Activated naive CD8-positive, alpha-beta T cell treated with anti-CD3 and anti-CD28 coated beads, Interleukin-2, amount 50 U/mL, for 24 hours (primary cell): ENCODE measurements at places on chromosomes 16 and 17.

DNA sequence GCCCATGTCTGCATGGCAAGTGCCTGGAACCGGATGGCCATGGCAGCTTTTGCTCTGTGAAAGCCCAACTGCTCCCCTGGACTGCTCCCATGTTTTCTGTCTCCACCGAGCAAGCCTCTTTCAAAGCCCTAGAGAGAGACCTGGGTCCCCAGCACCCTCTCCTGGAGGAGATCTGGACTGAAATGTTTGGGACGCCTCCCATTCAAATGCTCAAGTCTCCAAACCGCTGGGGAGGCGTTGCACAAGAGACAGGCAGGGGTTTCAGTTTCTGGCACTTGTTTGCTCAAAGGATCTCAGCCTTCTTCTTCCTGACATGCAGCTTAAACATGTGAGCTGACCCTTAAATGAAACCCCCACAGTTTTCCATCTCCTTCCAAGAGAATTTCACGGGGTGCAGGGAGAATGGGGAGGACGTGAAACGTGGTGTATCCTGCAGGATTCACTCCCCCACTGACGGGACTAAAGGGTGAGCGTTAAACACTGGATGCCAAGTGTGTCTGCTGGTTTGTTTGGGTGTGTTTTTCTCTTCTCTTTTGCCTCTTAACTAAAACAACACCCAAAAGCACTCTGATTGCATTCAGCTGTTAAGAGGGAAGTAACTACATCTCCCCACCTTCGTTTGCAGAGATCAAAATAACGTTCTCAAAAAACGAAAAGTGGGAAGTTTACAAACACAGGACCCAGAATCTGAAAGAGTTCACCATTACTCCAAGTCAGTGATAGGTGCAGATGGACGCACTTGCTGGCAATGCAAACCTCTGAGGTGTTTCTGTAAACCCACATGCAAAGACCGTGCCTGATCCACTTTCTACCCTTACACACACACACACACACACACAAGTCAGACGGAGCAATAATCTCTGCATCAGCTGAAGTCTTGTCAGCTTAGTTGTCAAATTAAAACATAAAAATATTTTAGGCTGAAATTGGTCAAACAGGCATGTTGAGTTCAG is 256.9 kb downstream of the C16orf95 start:
- DNase-seq, result no peak

DNA sequence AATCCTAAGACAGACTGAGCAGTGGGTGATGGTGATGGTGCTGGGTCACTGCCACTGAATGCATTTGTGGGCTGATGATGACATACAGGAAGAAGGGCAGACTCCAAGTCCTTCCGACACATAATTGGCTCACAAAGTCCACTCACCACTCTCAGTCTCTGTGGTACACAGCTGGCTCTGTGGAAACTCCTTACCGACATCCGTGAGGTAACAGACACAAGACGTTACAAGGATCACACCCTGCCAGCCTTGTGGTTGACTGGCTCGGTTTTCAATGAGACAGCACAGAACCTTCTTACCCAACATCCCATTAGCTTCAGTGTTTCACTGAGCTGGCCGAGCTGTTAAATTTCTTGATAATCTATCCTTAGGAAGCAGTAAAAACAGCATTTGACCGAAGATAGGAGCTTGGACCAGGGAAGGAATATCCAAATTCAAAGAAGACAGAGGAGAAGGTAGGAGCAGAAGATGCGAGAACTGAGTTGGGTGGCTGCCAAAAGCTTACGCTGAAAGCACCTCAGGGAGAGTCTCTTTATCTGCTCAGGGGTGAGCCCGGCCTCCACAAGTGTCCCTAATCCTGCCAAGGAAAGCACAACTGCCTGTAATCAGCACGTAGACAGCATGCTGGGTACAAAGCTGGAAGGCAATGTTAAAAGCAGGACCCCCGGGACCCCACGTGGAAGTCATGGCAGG is 5.5 kb upstream of the MXRA7 start:
- peak; percentile 66 for DNase-seq

- DNase-seq, result no peak
Measured at GRCh38 chr16:4347765-4348509, 3.2 kb downstream of the PAM16 start.

GRCh38 chr17:36978810-36979564 is 30.2 kb downstream of the AATF start:
- no peak for DNase-seq

DNA sequence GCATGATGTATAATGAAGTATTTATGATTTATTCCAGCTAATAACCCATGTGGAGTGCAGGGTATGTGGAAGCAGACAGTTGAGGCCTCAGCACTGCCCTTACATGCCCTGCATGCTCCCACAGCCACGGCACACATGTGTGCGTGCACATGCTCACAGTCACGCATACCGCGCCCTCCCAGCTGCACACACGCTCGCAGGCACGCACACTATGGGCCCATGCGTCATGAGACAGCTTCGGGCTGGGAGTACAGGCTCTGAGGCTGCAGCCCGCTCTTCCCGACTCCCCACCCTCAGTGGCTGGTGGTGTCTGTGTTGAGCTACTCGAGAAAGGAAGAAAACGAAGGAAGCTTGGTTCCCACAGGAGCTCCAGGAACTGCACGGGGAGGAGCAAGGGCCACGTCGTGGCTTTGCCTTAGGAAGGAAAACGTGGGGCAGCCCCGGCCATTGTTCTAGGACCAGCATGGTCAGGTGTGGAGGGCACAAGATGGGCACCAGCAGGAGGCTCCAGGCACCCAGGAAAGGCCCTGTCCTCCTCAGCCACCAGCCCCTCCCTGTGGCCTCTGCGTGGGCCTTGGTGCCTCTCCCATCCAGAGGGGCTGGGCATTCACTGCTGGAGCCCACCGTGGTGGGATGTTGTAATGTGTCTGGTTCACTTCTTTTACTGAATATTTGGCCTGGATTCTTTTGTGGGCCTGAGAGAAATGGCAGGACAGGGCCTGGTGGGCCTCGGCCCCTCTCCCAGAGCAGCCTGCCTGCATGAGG is 27.5 kb upstream of the CDH15 start:
- no peak for DNase-seq
